ENCODE measurements at places on chromosomes 12 and 14. TPM values are rescaled to one million over a fixed set of nuclear protein-coding genes. Genes with fewer than 3 reads are reported as not detected.

SYNE2 gene
- 15.7 TPM for polyA plus RNA-seq

GLI1 gene
- not detected for polyA plus RNA-seq

NELL2 gene
- polyA plus RNA-seq: 397 TPM

FSCB gene
- polyA plus RNA-seq: not detected

KRT79 gene
- polyA plus RNA-seq: not detected

Measured in naive thymus-derived CD8-positive, alpha-beta T cell (primary cell).